NCI-H510A (cell line): ENCODE measurements at places on chromosomes 5 and 9.

- DNase-seq = no peak
These were observed 161.3 kb downstream of the NIPBL start for GRCh38 chr5:37037840-37038239.

GRCh38 chr5:39137391-39137790, 63.2 kb upstream of the RICTOR start:
- DNase-seq = no peak

DNA sequence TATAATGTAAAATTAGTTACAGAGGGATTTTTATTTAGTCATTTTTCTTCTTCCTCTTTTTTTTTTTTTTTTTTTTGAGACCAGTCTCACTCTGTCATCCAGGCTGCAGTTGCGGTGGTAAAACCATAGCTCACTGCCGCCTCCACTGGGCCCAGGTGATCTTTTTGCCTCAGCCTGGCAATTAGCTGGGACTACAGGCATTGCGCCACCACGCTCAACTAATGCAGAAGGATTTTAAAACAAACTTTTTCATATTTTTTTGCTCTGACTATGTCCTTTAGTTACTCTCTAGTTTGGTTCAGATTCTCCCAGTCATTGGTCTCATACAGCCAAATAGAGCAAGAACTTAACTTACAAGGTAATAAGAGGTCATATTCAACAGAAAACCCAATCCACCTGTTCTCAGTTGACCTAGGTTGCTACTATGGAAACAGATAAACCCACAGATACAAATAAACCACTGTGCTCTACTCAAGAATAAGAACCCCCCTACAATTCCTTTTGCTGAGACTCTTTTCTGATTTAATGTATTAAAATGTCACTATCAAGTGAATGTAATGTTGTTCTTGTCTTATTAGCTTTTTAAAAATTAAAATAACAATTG, 50.1 kb upstream of the TTC39B start:
- no peak for DNase-seq

- no peak for DNase-seq
These were observed 95.3 kb upstream of the VLDLR start for GRCh38 chr9:2526071-2526828.

DNA sequence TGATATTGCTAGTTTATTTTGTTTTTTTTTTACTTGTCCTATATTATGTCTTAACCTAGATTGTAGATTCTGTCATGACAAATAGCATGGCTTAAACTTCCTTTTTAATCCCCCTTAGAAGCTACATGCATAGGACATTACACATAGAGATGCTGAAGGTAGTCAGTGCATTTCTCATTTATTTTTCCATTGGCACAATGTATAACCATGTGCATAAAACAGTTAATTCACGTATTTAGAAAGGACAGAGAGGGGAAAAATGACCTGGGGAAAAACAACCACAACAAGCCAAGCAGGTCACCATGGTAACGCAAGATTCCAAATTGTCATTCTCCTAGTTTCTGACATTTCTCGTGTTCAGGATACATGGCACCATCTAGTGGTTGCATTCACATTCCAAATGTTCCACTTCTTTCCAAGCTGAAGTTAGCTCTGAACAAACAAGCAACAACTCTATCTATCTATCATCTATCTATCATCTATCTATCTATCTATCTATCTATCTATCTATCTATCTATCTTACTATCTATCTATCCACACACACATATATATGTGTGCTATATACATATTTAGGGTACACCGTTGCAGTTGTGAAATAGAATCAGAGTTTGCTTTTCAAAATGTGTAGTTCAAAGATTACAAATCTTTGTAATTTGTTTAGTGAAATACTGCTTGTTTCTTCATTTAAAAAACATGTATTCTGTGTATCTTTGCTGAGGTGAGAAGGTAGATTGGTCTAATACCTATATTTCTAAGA, 487.2 kb upstream of the ST8SIA4 start:
- DNase-seq = peak; percentile 1

- DNase-seq = no peak
These were observed 191.3 kb downstream of the DMAC1 start for GRCh38 chr9:7608261-7608660.
